ENCODE measurements at places on chromosomes 11 and 22. TPM values are rescaled to one million over a fixed set of nuclear protein-coding genes. Genes with fewer than 3 reads are reported as not detected.

PAMR1 gene
- 13.5 TPM for total RNA-seq

VPREB1 gene
- not detected for total RNA-seq

ARVCF gene
- total RNA-seq: 15.3 TPM

CRYAB gene
- 112 TPM for total RNA-seq

NXPE1 gene
- total RNA-seq: 407 TPM

VSIG2 gene
- 115 TPM for total RNA-seq

SYCE3 gene
- total RNA-seq: not detected

OMP gene
- total RNA-seq: 126 TPM

OR5A1 gene
- total RNA-seq: not detected

LRRC74B gene
- not detected for total RNA-seq

WNT7B gene
- not detected for total RNA-seq

BAIAP2L2 gene
- total RNA-seq: 137 TPM

Data from transverse colon (tissue), 4 donors.